GF-D8 (cell line): ENCODE measurements at places on chromosomes 6 and 20.

DNA sequence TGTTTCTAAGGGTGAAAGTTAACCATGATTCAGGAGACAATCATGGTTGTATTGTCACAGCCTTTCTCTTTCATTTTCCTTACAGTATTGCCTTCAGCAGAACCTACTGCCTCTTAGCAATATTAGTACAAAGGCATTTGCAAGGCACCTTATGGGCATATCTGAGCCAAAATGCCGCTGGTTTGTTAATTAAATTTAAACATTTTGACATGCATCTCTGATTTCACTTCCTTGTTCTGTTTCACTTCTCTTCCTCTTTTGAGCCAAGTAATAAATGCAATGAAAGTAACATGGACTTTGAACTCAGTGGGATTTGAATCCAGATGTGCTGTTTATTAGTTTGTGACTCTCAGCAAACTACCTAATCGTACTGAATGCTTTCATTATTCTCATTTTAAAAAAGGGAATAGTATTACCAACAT lies 467.4 kb upstream of the CITED2 start:
- DNase-seq, result peak; percentile 51

- no peak for DNase-seq
Observed at GRCh38 chr6:78489874-78490273, 377.5 kb upstream of the IRAK1BP1 start.

DNA sequence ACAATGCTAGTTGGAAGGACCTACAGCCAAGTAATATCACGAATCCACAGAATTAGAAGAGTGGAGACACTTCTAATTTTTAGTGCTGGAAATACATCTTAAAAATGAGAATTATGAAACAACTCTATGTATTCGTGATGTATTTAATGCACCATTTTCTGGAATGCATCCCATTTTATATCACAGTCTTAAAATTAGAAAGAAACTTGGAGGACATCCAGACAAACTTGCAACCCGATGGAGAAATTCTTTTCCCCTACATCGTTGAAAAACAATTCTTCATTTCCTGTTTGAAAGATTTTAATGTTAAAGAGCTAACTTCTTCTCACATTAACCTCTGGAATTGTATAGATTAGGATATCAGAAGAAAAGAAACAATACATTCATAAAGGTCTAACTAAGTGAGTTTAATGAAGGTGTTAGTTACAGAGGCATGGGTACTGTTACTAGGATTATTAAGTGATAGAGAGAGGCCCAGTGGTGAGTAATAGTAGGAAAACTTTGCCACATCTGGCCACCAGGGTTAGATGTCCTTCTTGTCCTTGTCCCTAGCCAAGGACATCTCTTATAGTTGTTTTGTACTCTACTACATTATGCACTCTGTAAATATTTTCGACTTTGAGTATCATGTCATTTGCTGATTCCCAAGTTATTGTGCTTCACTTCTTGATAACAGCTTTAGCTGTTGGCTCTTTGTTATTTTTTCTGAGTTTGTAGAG lies 502.4 kb upstream of the PTCHD4 start:
- DNase-seq, result no peak

GRCh38 chr6:72559067-72559466 lies 62.8 kb upstream of the KCNQ5 start:
- no peak for DNase-seq

DNA sequence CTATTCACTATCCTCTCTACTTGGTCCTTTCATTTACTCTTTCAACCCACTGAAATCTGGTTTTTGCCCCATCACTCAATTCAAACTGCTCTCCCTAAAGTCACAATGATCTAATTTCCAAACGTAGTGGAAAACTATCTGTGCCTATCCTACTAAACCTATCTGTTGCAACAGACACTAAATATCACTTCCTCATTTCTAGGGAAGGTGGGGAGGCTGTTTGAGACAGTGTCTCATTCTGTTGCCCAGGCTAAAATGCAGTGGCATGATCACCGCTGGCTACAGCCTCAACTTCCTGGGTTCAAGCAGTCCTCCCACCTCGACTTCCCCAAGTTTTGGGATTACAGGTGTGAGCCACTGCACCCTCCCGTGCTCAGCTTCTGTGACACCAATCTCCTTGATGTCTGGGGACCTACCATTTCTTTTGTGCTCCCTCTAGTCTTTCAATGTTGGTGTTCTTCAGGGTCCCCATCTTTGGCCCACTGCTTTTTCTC lies 8.8 kb downstream of the RANBP9 start:
- peak; percentile 87 for DNase-seq

- DNase-seq, result peak; percentile 15
Observed at GRCh38 chr20:2952766-2953165, 79.5 kb downstream of the PTPRA start.

DNA sequence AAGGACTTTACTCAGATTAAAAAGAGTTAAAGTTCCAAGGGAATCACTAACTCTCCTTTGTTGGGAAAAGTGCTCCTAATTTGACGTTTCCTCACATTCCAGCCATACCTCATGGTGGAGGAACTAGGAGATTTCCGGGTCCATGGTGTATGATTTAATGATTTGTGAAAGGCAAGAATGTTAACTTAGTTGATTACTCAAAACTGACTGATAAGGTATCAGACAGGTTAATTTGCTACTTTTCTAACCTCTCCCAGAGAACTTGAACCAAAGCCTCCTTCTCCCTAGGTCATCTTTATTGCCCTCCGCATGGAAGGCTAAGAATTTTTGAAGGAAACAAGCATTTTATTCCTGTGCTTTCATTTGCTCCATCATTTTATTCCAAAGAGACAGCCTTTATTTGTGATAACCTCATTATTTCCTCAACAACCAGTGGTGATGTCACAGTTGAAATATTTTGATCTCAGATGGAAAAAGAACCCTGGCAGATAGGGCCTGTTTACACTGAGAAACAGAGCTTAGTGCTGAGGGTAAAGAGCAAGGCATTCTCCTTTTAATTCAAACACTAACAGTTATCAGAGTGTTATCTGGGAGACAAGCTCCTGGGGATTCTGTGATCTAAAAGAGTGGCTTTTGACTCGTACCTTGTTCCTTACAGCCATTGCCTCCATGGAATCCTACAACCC lies 57.4 kb upstream of the BMP2 start:
- no peak for DNase-seq

- no peak for DNase-seq
Observed at GRCh38 chr6:108662702-108663101, 102.0 kb downstream of the FOXO3 start.
